ENCODE measurements at places on chromosomes 6 and 20.

DNA sequence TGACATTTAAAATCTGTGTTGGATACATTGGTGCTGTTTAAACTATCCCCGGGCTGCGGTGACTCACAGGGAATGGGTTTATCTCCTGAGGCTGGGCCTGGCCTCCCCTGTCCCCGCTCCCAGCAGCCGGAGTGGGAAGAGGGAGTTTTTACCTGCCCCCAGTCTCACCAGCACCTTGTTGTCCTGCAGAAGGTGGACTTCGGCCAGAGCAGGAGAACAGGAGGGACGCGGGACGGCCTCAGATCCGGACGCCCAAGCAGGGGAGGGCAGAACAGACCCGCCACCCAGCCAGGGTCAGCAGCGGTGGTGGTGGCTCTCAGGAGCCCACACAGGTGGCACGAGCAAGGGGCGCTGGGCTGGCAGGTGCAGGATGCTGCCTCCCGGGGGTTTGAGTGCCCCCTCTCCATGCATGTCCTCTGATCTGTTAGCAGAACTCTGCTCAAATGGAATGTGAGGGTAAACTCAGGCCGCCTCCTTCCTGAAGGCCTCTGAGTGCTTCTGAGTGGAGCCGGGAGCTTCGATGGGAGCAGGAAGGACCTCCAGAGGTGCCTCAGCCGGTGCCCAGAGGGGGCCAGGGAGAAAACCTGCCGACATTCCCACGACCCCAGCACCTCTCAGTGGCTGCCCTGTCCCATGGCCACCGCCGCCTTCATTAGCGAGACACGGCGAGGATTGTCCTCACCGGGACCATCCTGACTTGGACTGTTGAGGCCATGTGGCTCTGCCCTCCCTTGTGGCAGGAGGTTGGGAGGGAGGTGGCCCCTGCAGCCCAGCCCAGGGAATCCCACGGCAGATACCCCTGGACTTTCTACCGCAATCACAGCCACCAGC is 43.4 kb upstream of the MRGBP start:
- DNase-seq: no peak

GRCh38 chr6:40138273-40138720 is 204.0 kb upstream of the MOCS1 start:
- no peak for DNase-seq

- no peak for DNase-seq
Measured at GRCh38 chr20:60469829-60470228, 511.6 kb downstream of the CDH26 start.

GRCh38 chr6:22221211-22221610 is 75.6 kb downstream of the PRL start:
- DNase-seq: no peak

DNA sequence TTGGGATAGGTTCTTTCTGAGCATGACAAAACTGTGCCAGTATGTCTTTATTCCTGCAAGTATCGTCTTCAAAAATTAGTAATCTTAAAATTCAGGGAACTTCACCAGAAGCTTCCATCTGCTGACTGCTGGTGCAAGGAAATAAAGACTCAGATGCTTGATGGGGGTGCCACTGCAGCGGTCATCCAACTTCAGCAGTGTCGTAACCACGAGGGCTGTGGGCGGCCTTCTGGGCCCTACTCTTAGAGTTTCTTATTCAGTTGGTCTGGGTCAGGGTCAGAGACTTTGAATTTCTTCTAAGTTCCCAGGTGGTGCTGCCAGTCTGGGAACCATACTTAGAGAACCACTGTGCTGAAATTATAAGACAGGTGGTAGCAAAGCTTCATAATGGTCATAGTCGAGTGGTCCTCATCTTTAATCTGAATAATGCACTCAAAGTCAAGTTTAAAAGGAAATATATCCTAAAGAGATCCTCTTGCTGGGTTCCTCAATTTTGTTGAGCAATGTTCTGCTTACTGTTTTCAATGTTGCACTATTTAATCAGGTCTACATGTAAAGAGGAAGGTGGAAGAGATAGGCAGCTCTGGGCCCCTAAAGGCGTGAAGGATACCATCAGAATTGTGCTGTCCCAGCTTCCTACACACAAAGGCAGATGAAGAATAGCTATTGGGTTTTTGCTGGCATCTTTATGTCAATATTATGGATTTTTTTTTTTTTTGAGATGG is 165.4 kb upstream of the GMDS start:
- no peak for DNase-seq

- no peak for DNase-seq
Measured at GRCh38 chr6:134589512-134589911, 271.6 kb upstream of the SGK1 start.

DNA sequence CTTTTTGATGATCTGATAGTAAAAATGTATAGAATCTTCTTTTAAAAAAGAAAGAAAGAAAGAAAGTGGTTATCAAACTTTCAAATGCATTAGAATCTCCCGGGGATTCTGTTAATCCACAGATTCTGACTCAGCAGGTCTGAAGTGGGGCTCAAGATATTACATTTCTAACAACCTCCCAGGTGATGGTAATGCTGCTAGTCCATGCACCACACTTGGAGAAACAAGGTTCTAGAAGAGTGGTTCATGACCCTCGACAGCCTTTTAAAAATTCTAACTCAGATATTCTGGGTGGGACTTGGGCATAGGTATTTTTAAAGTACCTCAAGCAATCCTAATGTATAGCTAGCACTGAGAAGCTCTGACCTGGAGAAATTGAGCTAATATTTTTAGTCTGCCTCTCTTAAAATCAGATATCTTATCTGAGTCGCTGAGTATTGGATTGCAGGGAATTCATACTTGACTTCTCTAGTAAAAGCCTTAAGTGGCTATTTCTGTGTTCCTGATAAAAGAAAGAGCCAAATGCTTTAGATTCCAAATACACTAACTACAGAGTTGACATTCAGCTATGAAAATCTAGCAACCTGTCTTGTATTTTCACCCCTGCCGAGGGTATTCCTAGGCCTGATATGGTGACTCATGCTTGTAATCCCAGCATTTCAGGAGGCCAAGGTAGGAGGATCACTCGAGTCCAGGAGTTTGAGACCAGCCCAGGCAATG is 252.4 kb downstream of the PHACTR1 start:
- DNase-seq: no peak

- no peak for DNase-seq
Measured at GRCh38 chr6:156928126-156928525, 150.9 kb downstream of the ARID1B start.

DNA sequence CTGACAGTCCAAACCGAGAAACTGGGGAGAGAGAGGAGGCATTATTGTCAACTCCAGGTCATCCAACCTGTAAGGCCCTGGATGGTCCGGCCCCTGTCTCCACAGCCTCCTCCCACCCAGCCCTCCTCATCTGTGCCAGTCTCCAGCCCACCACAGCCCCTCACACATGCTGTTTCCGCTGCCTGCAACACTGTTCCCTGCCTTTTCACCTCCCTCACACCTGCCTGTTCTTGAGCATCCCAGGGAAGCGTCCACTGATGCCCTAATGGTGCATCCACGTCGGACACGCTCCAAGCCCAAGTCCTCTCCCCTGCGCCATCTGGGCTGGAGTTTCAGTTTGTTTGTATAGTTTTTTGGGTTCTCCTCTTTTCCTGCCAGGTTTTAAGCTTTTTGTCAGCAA is 52.0 kb downstream of the BMP7 start:
- no peak for DNase-seq

- no peak for DNase-seq
Measured at GRCh38 chr20:51573576-51574243, 31.2 kb upstream of the NFATC2 start.

DNA sequence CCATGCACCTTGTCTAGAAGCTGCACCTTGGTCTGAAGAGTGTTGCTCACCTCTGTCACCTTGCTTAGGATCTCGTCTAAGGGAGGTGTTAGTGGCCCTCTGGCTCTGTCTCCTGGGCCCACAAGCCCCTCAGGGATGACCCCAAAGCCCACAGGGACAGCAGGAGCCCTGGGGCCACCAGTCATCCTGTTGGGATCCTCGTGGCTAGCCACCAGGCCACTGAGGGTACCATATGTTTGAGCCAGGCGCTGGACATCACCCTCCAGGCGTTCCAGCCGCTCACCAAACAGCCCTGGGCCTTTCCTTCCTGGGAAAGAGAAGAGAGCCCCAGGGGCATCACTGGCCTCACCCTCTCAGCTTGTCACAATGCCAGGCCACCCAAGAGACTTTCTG is 3.9 kb downstream of the EMILIN3 start:
- DNase-seq: no peak

DNA sequence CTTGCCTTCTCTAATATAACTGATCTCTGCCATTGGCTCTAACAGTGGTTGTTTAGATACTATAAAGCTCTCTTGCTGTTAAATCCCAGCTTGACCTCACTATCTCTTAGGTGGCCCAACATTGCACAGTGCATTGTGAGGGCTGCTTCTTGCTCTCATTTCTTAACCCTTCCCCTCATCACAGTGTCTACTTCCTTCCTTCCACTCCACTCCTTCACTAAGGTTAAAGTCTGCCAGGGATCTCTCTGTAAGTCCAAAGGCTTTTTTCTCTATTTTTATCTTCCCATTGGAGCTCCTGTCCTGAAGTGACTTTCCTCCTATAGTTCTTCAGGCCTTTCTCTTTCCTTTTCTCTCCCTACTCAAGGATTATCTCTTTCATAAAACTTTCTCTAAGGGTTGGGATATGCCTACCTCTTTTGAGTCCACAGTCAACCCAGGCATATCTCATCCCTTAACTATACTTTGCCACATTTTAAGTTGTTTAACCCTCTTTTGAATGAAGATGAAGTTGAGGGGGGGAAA is 4.0 kb upstream of the TBC1D22B start:
- DNase-seq: no peak

DNA sequence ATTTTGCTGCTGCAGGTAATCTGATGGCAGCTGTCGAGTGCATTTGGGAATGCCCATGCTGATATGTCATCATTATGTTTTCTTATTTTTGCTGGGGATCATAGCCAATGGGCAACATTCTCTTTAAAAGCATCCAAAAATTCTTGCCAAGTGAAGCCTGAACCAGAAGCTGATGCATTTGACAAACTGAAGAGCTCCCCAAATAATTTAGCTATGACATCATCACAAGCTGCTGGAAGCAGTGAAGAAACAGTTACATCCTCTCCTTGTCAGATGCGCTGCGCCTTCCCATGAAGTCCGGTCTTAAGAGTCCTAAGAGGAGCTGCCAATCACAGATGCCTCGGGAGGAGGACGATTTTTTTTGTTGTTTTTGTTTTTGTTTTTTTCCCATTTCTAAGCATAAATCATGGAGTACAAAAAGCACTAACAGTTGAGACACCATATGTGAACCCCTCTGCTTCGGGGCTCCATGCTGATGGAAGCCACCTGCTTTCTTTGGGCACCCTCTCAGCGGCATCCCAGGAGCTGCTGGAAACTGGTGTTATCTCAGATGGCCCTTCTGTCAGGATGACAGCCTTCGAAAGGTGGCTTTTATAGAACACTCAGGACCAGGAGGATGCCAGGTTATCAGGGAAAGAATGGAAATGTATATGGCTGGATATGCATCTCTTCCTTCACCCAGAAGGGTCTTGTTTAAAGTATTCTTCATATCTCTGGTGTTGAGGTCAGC is 56.1 kb upstream of the FOXQ1 start:
- DNase-seq: peak; percentile 25

- peak; percentile 76 for DNase-seq
Measured at GRCh38 chr6:164344801-164345291, 930.3 kb downstream of the QKI start.

DNA sequence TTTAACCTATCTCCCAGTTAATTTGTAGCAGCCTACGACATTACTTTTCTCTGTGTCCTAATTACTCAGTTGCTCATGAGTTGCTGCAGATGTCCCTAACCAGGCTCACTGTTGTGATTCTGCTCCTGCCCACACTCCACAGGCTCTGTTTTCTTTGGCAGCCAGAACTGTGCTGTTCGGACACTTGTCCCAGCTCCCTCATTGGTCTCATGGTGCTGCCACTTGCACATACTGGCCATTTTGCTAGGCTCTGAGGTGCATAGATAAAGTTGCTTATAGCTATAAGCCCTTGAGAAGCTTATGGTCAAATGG is 55.0 kb downstream of the NOX3 start:
- no peak for DNase-seq
